PC-3 (cell line): ENCODE measurements at places on chromosomes 3 and 15. TPM values are rescaled to one million over a fixed set of nuclear protein-coding genes. Genes with fewer than 3 reads are reported as not detected.

The BOC gene
- total RNA-seq: 4.4 and 7.3 TPM in 2 replicates

GRCh38 chr3:42836150-42837123 lies 27.2 kb downstream of the ACKR2 start:
- DNase-seq: no peak

- no peak for DNase-seq
Measured at GRCh38 chr3:66220066-66220465, 735 bp upstream of the SLC25A26 start.

DNA sequence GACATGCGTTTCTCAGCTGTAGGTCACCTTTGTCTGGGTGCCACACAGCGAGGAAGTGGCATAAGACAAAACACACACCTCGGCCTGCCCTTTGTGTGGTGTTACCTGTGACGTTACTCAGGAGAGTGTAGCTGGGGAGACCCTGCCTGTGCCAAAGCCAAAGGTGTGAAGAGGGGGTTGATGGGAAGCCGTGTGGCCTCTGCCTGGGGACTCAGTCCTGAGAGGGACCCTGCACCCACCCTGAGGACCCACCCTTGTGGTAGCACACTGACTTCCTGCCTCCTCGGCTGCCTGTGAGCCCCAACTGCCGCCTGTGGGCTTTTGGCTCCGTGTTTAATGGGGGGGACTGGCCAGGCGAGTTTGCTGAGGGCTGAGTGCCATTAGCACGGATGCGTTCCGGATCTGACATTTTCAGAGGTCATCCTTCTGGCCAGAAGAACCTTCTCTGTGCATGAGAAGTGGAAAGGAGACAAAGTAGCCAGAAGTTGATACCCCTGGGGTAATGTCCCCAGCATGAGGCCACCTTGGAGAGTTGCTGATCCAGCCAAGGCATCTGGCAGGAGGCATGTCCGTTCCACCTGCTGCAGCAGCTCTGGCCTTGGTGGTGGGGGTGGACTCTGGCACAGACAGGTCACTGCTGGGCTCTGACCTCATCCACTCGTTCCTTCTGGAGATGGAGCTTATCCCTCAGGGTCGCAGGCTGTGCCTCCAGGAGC lies 51.8 kb upstream of the FURIN start:
- no peak for DNase-seq

The IL20RB gene
- total RNA-seq: 0.73 and 1.2 TPM in 2 replicates

- no peak for DNase-seq
Measured at GRCh38 chr3:37729119-37729518, 132.6 kb upstream of the CTDSPL start.

- DNase-seq: no peak
Measured at GRCh38 chr15:55786341-55786740, 43.4 kb upstream of the PRTG start.
